Activated naive CD4-positive, alpha-beta T cell treated with anti-CD3 and anti-CD28 coated beads for 36 hours (primary cell): ENCODE measurements at places on chromosomes 13 and 19.

DNA sequence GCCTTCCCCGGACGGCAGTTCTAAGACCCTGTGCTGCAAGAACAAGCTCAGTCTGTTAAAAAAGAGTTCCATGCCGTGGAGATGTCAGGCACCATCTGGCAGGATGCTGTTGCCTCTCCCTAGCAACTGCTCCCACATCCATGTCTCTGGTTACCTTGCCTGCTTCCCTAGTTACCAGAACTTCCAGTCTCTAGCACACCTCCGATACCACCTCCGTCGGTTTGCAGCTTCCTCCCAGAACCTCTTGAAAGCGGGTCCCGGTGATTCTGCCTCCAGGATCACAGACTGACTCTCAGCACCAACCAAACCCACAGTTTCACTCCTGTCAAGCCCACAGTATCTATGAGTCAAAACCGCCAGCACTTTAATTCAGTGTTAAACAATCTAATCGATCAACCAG is 55.4 kb downstream of the KCTD12 start:
- H3K27me3 ChIP-seq = no peaks in the 10 kb centered on the region
- H3K4me3 ChIP-seq = no peak overlapping the region
- peaks cover 12% of the 10 kb centered on the region for H3K4me1 ChIP-seq
- no peak overlapping the region for H3K27ac ChIP-seq
- no peak for DNase-seq

DNA sequence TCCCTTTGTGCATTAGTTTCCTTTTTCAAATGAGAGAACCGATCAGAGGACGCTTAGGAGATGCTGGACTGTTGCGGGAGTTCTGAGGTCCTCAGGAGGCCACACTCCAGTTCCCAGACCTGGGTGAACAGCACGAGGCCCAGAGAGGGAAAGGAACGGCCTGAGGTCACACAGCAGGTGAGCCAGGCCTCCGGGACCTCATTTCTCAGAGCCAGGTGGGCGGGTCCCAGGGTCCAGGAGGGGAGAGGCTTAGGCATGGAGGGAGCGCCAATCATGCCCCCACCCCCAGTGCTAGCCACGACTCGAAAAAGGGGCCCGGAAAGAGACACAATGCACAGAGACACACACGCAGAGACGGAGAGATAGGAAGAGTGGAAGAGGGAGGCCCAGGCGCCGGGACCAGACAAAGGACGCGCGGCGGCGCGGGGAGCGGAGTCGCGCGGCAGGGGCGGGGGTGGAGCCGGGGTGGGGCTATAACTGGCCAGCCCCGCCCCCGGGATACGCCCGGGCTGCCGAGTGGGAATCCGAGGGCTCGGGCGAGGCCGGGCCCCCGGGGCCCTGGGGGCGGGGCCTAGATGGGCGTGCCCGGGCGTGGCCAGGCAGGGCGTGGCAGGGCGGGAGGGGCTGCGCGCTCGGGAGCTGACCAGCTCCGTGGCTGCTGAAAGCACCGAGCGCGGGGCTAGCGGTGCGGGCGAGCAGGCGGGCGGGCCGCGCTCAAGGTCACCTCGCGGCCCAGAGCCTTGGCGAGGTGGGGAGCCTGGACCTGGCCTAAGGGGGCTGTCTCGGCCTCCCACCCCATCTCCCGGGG is 1.6 kb downstream of the ELAVL3 start:
- peaks cover 16% of the 10 kb centered on the region for H3K4me1 ChIP-seq
- peaks cover 30% of the 10 kb centered on the region for H3K27me3 ChIP-seq
- H3K4me3 ChIP-seq = no peak overlapping the region
- H3K27ac ChIP-seq = no peak overlapping the region

DNA sequence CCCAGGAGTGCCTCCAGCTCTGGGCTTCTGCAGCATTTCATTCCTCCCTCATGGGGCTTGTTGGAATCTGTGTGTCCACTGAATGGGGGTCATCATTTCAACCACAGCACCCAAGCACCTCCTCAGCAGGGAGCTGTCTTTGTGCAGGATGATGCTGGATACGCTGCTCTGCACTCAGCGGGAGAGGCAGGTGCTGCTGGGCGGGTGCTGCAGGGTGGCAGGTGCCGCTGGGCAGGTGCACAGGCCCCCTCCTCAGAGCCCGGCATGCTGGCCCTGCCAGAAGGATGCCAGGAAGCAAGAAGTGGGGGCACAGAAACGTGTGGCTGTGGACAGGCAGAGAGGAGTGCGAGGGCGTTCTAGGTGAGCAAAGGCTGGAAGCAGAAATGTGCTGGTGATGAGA is 121.8 kb upstream of the VSTM2B start:
- no peak overlapping the region for H3K27ac ChIP-seq
- H3K36me3 ChIP-seq = no peaks in the 10 kb centered on the region
- DNase-seq = no peak

DNA sequence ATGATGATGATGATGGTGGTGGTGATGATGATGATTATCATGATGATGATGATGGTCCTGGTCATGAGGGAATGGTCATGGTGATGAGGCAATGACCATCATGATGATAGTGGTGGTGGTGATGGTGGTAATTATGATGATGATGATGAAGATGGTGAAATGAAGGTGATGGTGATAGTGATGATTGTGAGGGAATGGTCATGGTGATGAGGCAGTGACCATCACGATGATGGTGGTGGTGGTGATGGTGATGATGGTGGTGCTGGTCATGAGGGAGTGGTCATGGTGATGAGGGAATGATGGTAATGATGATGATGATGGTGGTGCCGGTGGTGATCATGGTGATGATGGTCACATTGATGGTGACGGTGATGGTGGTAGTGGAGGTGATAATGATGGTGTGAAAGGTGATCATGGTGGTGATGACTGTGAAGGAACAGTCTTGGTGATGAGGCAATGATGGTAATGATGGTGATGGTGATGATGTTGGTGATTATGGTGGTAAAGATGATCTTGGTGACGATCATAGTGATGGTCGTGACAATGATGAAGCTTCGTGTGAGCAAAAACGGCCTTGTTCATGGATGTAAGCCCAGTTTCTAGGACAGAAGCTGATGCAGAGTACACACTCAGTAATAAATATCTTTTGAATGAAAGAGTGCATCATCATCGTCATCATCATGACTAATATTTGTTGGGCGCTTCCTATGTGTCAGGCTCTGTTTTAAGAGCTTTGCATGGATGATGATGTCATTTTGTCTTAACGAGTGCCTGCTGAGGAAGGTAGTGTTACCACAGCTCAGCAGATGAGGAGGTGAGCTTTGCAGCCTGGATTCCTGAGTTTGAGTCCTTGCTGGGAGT is 17.3 kb downstream of the SBK2 start:
- H3K27ac ChIP-seq = no peak overlapping the region
- no peak for DNase-seq
- H3K4me3 ChIP-seq = no peak overlapping the region
- H3K36me3 ChIP-seq = no peaks in the 10 kb centered on the region
- peaks cover 3% of the 10 kb centered on the region for H3K4me1 ChIP-seq

GRCh38 chr19:6313398-6313969 is 19.9 kb downstream of the ACER1 start:
- no peak overlapping the region for H3K4me3 ChIP-seq
- DNase-seq = no peak
- no peaks in the 10 kb centered on the region for H3K27me3 ChIP-seq

- no peak overlapping the region for H3K27ac ChIP-seq
- no peak for DNase-seq
- H3K4me3 ChIP-seq = no peak overlapping the region
- H3K27me3 ChIP-seq = peaks cover 7% of the 10 kb centered on the region
- H3K36me3 ChIP-seq = no peaks in the 10 kb centered on the region
- no peaks in the 10 kb centered on the region for H3K4me1 ChIP-seq
These were observed 66.0 kb upstream of the TNFRSF19 start for GRCh38 chr13:23504180-23504579.

- DNase-seq = no peak
- H3K36me3 ChIP-seq = no peaks in the 10 kb centered on the region
- no peak overlapping the region for H3K27ac ChIP-seq
- H3K27me3 ChIP-seq = peaks cover 38% of the 10 kb centered on the region
These were observed 36.8 kb upstream of the SEMA6B start for GRCh38 chr19:4596033-4596904.

DNA sequence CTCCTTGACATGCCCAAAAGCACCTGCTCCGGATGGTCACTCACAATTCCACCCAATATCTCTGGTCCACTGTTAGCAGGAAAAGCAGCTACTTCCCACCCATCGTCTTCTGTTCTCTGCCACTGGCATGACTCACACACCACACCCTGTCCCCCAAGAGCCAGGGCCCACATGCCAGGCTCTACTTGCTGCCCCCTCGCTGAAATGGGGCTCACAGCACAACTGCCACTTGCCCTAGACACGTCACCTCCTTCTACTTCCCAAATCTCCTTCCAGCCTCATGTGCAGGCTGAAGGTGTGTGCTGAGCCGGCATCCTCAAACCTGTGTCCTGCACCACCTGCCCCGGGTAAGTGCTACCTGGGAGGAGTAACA is 65.0 kb downstream of the TBC1D4 start:
- no peaks in the 10 kb centered on the region for H3K36me3 ChIP-seq
- peaks cover 5% of the 10 kb centered on the region for H3K27me3 ChIP-seq
- no peak for DNase-seq

- H3K4me1 ChIP-seq = no peaks in the 10 kb centered on the region
- H3K36me3 ChIP-seq = no peaks in the 10 kb centered on the region
- DNase-seq = no peak
- no peak overlapping the region for H3K4me3 ChIP-seq
- H3K27ac ChIP-seq = no peak overlapping the region
These were observed 341.3 kb downstream of the SPRY2 start for GRCh38 chr13:79999601-80000000.

- peaks cover 5% of the 10 kb centered on the region for H3K4me1 ChIP-seq
- no peak for DNase-seq
- H3K4me3 ChIP-seq = no peak overlapping the region
- peaks cover 5% of the 10 kb centered on the region for H3K27me3 ChIP-seq
- H3K36me3 ChIP-seq = no peaks in the 10 kb centered on the region
These were observed 55.8 kb upstream of the OBI1 start for GRCh38 chr13:78714717-78715116.

DNA sequence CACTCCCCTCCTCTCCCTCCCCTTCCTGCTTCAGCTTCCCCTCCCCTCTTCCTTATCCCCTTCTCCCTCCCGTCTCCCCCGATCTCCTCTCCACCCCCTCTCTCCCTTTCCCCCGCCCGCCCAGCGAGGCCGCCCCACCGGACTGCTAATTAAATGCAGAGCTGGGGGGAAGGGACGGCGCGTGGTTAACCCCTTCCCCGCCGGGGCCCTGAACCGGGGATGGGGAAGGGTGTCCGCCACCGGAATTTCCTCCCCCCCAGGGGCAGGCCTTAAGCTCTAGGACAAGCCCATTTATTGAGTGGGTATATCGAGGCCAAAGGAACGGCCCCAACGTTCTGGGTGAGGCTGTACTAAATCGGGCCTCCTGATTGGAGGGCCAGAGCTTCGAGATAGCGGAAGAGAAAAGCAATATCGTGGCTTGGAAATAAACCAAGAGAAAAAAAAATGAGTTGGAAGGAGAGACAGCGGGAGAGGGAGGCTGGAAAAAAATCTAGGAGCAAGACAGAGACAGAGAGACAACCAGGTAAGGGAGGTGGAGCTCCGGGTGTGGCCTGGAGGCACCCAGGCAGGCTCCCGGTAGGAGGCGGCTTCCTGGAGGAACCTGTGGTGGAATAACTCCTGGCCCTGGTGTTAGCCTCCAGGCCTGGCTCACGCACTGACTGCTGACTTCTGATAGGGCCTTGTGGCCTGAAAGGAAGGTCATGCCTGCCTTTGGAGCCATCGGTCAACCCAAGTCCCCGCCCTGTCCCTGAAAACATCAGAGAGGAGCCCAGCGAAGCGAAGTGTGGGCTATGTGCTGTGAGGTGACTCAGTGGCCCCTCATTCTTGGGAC is 11.6 kb upstream of the JUND start:
- H3K4me3 ChIP-seq = peak overlapping the region; percentile 89
- DNase-seq = peak; percentile 55

GRCh38 chr13:20035130-20035529 is 76.6 kb downstream of the ZMYM2 start:
- no peak overlapping the region for H3K4me3 ChIP-seq
- H3K27ac ChIP-seq = no peak overlapping the region
- DNase-seq = no peak
- no peaks in the 10 kb centered on the region for H3K27me3 ChIP-seq
- peaks cover 15% of the 10 kb centered on the region for H3K4me1 ChIP-seq

DNA sequence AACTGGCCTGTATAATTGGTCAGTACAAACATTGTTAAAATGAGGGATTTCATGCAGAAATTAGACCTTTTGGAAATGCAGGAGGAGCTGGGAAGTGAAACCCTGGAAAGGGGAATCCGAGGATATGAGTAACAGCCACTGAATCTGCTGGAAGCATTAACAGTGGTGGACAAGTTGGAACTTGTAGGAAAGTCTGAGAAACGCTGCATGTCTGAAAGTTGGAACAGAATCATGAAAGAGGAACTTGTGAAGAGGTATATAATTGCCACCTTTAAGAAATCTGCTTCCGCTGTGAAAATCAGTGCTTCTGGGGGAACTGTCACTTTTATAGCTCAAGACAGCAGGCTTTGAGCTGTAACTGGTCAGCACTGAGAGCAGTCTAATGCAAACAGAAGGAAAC is 716.5 kb upstream of the PRR20A start:
- no peak for DNase-seq
- H3K36me3 ChIP-seq = no peaks in the 10 kb centered on the region
- H3K4me3 ChIP-seq = no peak overlapping the region
- no peaks in the 10 kb centered on the region for H3K27me3 ChIP-seq
- no peak overlapping the region for H3K27ac ChIP-seq
- no peaks in the 10 kb centered on the region for H3K4me1 ChIP-seq

- H3K27me3 ChIP-seq = no peaks in the 10 kb centered on the region
- no peak for DNase-seq
- H3K36me3 ChIP-seq = peaks cover 21% of the 10 kb centered on the region
- peaks cover 2% of the 10 kb centered on the region for H3K4me1 ChIP-seq
These were observed 45.4 kb upstream of the TFDP1 start for GRCh38 chr13:113539176-113539575.

- no peak for DNase-seq
- no peak overlapping the region for H3K27ac ChIP-seq
- peaks cover 2% of the 10 kb centered on the region for H3K36me3 ChIP-seq
- H3K27me3 ChIP-seq = no peaks in the 10 kb centered on the region
These were observed 2.3 kb upstream of the ADAMTS10 start for GRCh38 chr19:8612807-8613171.

GRCh38 chr13:21051675-21052074 is 9.7 kb downstream of the LATS2 start:
- H3K27ac ChIP-seq = no peak overlapping the region
- no peaks in the 10 kb centered on the region for H3K27me3 ChIP-seq
- no peak for DNase-seq
- H3K4me3 ChIP-seq = no peak overlapping the region

DNA sequence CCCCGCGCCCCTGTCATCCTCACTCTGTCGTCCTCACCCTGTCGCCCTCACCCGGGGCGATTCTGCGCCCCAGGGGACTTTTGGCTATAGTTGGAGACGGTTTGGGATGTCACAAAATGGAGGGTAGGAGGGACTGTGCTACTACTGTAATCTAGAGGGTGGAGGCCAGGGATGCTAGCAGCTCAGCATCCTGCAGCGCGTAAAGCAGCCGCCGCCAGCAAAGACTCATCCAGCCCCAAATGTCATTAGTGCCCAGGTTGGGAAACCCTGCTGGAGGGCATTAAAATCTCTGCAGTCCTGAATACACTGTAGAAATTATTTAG is 362 bp downstream of the ZNF557 start:
- peaks cover 28% of the 10 kb centered on the region for H3K36me3 ChIP-seq
- peaks cover 18% of the 10 kb centered on the region for H3K4me1 ChIP-seq
- no peak for DNase-seq
- peak overlapping the region; percentile 91 for H3K4me3 ChIP-seq
